DMS153 (cell line): ENCODE measurements at places on chromosomes 5 and 9.
A peak's percentile ranks its signal among the peaks of the same experiment; 100 is the strongest.

- DNase-seq = no peak
Observed at GRCh38 chr5:89900346-89900745, 509.2 kb downstream of the CETN3 start.

- no peak for DNase-seq
Observed at GRCh38 chr9:131677049-131677443, 62.8 kb downstream of the RAPGEF1 start.

DNA sequence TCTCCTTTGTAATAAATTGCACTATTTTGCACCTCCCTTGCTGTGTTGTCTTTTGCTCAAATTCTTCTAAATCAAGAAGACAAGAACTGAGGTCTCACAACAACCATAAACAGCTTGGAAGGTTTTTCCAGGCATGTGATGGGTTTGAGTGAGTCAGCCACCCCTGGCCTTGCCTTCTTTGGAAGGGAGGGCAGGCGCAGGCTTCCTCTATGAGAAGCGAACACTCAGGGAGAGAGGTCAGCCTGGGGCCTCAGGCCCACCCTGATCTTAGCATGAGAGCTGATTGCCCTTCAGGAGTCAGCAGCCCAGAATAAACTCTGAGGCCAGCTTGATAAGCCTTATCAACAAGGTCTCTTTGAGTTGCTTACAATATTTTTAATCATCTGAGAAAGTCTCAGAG, 31.6 kb downstream of the S1PR3 start:
- no peak for DNase-seq

DNA sequence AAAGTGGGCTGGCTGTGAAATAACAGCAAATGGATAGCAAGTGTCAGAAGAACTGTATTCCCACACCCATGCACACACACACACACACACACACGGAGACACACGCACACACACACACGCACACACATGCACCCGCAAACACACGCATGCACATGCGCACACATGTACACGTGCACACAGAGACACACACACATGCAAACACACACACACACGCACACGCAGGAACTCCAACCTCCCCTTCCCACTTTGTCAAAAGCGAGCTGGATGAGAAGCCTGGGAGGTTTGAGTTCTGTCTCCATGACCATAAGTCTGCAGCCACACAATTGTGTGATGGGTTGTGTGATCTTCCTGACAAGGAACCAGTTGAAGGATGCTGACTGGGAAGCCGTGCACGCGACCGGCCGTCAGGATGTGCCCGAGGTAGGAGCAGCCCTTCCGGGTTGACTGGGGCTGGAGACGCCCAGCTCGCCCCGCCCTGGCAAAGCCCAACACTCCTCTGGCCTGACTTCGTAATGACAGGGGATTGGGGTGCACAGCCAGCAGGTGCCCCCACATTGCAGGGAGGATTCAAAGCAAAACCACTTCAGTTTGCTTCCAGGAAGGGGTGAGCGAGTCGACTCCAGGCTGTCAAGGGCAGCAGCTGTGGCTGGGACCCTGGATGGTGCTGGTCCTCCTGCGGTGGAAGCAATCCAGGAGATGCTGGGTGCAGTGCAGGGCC, 29.3 kb upstream of the NKD2 start:
- no peak for DNase-seq

DNA sequence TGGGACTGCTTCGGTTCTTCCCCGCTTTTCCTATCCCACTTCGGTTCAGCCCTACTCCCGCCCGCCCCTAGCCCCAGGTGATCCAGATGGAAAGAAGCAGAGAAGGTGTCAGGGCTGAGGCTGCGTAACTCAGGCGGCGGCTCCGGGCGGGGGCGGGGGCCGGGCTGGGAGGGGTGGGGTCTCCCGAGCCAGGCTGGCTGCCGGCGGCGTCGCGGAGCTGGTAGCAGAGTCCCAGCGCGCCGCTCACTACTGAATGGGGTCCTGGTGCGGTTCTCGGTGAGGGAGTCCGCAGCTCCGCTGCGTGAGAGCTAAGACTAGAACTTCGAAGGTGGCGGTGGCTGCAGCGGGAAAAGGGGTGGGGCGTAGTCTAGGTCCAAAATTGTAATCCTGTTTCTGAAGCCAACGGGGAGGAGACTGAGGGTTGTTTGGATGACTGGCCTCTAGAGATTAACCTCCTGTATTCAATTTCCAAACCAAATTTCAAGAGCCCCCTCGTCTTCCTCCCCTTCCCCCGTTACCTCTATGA, 1.4 kb downstream of the PRR16 start:
- no peak for DNase-seq

DNA sequence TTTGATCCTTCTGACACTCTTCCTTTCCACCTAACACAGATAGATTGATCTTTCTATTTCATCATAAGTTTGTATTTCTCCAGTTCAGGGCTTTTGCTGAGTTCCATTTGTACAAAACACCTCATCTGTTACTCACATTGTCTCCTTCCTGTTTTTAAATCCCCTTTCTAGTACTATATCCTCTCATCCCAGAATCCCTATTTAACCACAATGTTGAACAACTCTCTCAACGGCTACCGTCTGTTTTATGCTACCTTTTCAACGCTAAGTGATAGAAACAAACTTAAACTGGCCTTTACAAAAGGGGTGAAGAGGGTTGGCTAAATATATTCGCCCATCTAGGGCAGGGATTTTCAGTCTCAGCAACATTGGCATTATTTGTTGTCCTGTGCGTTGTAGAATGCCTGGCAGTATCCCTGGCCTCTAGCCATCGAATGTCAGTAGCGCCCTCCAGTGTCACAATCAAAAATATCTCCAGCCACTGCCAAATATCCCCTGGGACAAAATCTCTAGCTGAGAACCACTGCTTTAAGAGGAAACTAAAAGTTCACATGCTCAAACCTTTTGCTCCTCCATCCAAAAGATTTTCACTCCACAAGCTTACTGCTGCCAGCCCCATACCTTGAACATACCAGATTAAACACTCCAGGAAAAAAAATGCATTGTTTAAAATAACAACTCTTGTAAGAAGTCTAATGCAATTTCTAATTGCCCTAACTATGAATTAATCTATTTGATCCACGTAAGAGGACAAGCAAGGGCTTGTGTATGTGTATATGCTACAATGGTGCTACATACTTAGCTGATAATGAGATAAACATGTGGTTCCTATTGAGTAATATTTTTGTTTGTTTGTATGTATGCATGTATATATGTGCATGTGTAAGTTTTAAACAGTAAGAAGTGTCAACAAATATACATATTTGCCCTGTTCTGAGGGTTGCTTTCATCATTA, 344.0 kb downstream of the PTPRD start:
- DNase-seq = peak; percentile 55

DNA sequence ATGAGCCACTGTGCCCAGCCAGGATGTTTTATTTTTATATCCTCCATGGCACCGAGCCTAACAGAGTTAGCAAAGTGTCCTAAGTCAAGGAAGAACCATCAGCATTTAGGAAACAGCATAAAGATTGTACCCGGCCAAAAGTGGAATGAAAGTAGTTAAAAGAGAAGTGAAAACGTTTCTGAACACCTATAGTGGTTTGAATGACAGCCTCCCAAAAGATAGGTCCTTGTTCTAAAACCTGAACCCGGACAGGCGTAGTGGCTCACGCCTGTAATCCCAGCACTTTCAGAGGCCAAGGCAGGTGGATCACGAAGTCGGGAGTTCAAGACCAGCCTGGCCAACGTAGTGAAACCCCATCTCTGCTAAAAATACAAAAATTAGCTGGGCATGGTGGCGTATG, 37.4 kb downstream of the ZFAND5 start:
- no peak for DNase-seq

DNA sequence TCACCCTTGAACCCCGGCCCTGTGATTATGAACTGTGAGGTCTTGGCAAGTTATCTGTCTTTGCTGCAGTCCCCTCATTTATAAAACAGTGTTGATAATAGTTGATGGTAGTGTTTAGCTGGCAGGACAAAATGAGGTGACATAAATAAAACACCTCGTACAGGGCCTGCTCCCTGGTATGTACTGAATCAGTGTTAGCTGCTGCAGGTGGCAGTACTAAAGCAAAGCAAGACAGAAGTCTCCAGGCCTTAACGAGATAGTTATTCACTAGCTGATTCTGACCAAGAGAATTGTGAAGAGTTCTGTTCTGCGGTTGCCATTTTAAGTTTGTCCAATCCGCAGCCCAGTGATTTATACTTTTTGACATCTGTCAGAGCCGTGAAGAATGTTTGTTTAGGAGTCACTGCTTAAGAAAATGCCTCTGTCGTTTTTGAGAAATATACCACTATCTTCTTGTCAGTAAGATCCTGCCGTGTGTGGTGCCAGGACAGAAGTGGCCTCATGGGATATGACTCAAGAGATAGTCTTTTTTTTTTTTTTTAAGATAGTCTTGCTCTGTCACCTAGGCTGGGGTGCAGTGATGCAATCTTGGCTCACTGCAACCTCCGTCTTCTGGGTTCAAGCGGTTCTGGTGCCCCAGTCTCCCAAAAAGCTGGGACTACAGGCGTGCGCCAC, 75.9 kb downstream of the KDM4C start:
- DNase-seq = no peak

DNA sequence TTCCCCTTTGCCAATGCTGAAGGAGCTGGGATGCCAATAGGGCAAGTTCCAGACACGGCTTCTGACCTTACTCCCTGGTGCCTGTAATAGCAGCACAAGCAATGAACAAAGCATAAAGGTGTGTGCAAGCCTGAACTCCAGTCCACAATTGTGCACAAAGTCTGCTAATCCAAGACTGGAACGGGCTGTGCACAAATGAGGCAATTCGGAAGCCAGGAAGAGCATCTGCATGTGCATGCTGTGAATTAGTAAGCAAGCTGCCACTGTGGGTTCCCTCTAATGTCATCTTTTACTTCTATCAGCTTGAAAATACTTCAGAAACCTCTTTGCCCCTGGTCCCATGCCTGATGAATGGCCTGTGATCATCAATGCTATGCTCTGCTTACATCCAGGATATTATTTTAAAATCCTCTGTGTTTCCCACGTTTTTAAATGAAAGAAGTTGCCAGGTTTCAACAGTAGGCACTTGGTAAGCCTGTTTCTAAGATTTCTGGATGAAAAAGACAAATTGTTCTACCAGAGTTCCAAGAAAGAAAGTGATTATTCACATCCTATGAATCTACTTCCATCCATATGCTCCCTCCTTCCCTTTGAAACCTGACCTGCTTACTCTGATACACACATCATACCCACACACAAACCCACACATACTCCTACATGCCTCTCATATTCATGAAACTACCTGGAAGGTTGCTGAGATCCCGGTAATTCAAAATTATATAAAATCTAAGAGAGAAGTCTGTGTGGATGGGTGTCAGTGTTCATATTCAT, 165.7 kb downstream of the KCTD16 start:
- DNase-seq = no peak

- no peak for DNase-seq
Observed at GRCh38 chr9:120923620-120924328, 2.8 kb downstream of the TRAF1 start.

GRCh38 chr9:86637515-86637914, 283.3 kb upstream of the TUT7 start:
- DNase-seq = no peak
